HT1080 (cell line): ENCODE measurements at places on chromosomes 1 and 21. TPM values are rescaled to one million over a fixed set of nuclear protein-coding genes. Genes with fewer than 3 reads are reported as not detected.

Gene CFHR5
- not detected in 2 replicates for total RNA-seq

Gene UMODL1
- total RNA-seq = not detected in 2 replicates

Gene RNF223
- total RNA-seq = not detected in 2 replicates

Gene PPP2R5A
- total RNA-seq = 11.3 and 12.3 TPM in 2 replicates

Gene DMBX1
- not detected in 2 replicates for total RNA-seq

Gene UTS2
- total RNA-seq = not detected in 2 replicates

Gene WNT3A
- not detected in 2 replicates for total RNA-seq

Gene AK4
- total RNA-seq = 28.3 and 39.2 TPM in 2 replicates

Gene FCRL5
- total RNA-seq = not detected in 2 replicates
